SK-N-MC (cell line): ENCODE measurements at places on chromosomes 5 and 9.

DNA sequence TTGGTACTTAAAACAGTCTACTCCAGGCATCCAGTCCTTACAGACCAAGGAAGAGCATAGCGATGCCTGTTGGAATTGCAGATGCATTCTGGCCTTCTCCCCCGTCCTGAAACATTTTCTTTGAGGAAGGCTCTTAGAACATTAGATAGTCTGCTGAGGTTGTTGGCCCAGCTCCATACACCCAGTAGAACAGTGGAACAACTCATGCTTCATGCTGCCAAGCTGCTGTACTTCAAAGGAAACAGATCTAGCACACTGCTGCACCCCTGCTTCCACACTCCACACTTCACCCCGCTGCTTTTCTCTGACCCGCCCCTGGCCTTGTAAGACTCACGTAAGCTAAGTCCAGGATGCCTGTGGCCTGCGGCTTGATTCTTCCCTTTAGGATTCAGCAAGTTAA, 33.4 kb upstream of the NCS1 start:
- DNase-seq = no peak

DNA sequence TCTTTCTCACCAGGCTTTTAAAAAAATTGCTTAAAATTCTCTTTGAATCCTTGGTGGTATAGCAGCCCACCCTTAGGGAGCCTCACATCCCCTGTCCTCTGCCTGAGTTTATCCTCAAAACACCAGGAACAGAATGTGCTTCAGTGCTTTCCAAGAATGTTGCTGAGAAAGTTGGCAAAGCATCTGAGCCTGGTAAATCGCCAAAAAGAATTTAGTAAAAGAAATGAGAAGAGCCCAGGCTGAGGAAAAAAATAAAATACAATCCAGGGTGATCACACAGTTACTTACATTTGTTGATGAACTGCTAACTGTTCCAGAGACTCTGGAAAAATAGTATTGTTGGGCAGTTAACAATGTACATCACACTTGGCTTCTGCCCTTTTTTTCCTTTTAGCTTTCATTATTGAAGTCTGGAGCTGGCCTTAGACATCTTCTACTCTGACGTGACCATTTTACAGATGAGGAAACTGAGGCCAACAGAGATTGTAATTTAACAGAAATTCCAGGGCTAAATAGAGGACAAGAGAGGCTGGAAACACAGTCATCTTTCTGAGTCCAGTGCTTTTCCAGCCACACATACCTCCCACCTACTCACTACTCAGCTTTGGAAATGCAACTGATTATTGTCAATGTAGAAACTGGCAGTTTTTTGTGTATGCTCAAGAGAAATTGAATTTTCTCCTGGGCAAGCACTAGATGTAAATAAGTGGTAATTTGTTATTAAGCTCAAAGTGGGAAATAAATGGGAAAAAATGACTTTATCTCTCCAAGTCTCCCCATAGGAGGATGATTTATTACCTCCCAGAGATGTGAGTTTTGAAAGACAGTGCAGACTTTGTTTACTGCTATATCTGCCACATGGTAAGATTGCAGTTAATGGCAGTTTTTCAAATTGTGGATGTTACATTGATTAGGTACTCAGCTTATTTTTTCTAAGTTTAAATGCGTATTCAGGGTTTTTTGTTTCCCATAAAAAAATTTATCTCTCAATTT, 86.7 kb upstream of the ALDH1A1 start:
- no peak for DNase-seq

DNA sequence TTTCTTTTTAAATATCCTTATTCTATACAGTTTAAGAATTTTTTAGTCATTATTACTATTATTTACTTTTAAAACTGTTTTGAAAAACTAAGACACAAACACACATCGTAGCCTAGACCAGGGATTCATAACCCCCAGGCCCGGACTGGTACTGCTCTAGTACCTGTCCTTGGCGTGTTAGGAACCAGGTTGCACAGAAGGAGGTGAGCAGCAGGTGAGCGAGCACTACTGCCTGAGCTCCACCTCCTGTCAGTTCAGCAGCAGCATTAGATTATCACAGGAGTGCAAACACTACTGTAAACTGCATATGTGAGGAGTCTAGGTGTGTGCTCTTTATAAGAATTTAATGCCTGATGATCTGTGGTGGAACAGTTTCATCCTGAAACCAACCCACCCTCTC, 357.0 kb downstream of the PTPRD start:
- DNase-seq = no peak

- no peak for DNase-seq
These were observed 172.2 kb downstream of the CCDC192 start for GRCh38 chr5:127875235-127876021.

DNA sequence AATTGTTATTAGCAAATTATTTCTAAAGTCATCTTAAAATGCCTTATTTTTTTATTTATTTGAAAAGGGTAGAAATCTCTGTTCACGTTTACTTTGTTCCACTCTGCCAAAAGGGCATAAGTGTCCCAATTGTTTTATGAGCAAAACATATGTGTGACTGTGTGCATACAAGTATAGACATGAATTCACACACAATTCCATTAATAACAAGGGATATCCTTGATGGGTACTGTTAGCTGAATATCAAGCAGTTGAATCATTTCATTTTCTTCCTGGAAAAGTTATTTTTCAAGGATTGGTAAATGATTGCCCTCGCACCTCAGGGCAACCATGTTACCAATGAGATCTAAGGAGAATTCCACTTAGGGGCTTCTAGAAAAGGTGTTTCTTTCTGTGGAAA, 92.1 kb upstream of the TAF11L2 start:
- DNase-seq = no peak

DNA sequence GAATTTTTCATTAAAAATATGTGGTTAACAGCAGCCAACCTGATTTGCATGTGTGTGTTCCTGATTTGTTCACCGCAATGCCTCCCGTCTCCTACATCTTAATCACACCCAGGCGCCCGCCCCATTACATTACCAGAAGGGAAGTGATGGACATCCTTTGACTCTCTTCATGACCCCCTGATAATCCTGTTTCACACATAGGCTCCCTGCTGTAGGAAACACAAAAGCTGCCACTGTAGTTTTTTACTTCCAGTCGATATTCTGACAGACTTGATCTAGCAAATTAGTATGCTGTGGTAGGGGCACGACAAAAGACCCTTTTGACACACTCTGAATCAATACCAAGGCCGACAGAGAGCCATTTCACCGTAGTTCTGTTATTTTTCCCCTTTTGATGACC, 287.8 kb upstream of the ISL1 start:
- DNase-seq = no peak

DNA sequence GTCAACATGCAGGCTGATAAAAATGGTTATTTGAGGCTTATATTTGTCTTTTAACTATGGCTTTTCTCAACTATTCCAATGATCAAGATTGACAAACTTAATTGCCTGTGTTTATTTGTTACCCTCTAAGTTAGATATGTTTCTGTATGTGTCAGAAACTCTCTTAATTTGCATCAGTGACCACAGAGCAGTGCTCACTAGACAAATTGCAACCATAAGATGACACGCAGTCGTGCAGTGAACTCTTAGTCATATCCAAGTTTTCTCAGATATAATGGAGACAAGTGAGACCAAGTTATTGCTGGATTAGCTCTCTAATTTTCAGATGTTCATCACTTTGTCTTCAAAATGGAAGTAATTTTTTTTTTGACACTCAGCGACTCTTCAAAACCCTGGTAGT, 342.2 kb upstream of the RFX3 start:
- no peak for DNase-seq

DNA sequence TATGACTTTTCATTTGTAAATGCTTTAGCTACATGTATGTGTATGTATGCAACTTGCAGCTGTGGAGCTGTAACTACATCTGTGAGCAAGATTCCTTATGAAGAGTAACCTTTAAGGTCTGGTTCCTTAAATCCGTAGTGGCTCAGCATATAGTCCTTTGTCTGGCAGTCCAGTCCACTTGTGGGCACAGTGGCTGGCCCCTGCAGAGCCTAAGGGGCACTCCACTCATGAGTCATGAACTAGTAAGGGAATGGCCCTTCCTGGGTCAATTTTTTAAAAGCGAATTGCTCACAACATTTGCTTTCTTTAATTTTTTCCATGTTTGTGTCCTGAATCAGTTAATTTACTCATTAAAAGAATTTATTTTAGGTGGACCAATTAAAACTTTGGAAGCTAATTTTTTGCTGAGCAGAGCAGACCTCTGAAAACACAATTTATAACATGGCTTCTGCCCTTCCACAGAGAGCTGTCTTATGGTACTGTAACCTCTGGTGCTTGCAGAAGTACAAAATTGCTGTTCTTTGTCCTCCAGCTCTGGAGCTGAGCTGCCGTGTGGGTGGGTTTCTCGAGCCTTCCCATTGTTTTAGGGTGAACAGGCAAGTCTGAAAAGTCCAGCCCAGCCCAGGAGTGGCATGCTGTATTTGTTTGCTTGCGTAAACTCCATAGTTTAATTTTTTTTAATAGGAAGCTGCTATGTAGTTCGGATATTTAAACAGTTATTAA, 110.1 kb downstream of the MVB12B start:
- DNase-seq = no peak
